ENCODE measurements at places on chromosomes 6 and 20.

- DNase-seq: no peak
Observed at GRCh38 chr6:11785415-11785773, 6.8 kb upstream of the ADTRP start.

- DNase-seq: peak; percentile 9
Observed at GRCh38 chr6:125392682-125393081, 90.9 kb upstream of the HDDC2 start.

DNA sequence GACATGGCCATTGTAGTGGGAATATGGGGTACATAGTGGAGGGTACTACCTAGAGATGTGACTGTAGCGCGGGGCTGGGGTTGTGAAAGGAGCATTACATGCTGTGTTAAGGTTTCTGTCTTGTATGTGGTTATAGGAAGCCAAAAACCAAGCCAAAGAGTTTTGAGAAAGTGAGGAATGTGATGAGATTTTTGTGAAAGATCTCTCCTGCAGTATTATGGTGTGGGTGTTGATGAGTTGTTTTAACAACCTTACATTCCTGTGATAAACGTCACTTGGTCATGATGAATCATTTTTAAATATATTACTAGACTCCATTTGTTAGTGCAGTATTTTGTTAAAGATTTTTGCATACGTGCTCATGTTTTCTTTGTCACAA, 48.9 kb downstream of the ZFAND3 start:
- DNase-seq: no peak

- no peak for DNase-seq
Observed at GRCh38 chr6:18488004-18488403, 100.9 kb downstream of the RNF144B start.

- DNase-seq: no peak
Observed at GRCh38 chr6:131023834-131024504, 39.1 kb downstream of the EPB41L2 start.

DNA sequence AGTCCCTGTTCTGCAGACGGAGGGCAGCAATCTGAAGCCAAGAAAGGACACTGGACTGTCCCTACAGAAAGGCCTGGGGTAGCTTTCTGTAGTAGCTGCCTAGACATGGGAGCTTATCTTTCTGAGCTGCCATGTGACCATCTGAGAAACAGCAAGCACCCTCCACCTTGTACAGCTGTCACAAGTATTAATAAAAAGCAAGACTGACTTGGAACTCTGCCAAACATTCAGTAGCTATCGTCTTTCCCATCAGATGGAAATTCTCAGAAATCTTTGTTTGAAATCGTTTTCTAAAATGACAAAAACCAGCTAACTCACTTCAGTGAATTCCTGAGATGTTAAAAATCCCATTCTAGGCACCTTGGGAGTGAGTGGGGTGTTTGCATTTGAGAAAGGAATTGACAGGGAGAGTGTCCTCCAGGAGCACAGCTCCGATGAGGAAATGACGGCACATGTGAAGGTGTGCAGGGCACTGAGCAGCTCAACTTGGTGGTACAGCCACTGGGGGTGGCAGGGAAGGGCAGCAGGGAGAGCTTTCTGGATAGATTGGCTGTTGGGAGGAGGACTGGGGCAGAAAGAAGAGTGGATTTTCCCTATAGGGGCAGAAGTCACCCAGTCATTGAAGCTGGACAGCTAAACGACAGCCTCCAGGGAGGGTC, 24.5 kb downstream of the ACSS1 start:
- no peak for DNase-seq

- DNase-seq: no peak
Observed at GRCh38 chr6:1228754-1229191, 83.1 kb upstream of the FOXQ1 start.

DNA sequence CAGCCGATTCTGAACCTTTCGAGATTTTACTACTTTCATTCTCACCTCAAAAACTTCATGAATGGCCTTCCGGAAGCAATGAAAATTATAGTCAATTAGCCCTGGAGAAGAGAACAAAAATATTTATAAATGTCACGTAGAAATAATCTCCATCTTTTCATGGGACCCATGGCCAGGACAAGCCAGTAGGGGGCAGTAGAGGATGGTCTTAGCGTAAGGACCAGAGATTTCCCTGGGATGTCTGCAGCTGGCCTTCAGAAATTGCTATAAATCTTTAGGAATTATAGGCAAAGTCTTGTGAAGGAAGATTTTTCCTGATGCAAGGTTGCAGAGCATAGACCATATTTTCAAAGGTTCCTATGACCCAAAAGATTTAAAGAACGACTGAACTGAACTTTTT, 15.6 kb upstream of the UBE2J1 start:
- DNase-seq: peak; percentile 77

GRCh38 chr20:58900397-58900796, 47.9 kb downstream of the GNAS start:
- DNase-seq: no peak

DNA sequence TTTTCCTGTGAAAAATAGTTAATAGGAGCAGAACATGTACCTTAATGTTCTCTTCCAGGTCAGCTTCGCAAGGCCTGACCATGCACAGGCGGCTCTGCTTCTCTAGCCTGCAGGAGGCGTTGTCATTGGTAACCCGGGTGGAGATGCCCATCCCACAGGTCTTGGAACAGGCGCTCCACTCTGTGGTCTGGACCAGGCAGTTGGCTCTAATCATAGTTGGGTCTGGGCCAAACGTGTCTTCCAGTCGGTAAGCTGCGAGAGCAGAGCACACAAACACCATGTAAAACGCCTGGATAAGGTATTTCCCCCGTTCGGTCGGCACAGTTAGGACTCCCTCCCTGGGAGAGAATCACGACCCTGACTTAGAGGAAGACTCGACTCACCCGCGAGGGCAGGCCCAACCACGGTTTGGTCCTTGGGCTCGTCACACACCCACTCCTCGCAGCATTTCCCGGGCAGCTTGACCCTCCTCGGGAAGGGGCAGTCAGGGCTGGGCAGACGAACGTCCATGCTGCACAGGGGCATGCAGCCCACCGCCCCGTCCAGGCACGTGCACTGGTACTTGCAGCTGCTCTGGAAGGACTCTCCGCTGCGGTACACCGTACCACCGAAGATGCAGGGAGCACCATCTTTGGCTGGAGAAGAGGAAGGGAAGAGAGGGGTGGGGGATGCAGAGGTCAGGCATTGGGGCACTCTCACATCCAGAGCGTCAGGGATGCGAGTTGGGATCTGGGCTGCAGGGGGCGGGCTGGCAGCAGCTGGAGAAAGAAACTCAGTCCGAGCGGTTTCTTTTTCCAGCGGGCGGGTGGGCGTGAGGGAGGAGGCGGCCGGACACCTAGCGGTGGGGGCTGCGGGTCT, 1.0 kb downstream of the CCN2 start:
- DNase-seq: no peak

GRCh38 chr20:63854069-63854765, 7.1 kb upstream of the ABHD16B start:
- DNase-seq: no peak

DNA sequence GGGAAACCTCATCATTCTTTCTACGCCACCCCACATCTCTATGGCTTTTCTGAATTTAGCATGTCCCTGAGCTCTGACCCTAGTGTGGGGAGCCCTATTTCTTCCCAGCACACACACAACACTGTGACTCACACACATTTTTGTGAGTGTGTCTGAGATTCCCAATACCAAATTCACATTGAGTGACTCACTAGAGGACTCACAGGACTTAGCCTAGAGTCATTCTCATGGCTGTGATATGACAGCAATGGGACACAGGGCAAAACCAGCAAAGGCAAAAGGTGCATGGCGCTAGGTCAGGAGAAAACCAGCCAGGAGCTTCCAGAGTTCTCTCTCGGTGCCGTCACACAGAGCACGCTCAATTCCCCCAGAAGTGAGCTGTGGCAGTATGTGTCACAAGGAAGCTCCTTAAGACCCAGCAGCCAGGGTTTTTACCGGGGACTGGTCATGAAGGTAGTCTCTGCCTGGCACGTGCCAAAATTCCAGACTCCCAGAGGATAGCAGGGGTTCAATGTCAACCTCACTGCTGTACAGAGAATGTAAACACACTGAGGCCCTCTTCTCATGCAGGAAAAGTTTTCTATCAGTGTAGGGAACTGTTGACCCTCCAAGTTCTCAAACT, 6.2 kb downstream of the CSTL1 start:
- DNase-seq: no peak

DNA sequence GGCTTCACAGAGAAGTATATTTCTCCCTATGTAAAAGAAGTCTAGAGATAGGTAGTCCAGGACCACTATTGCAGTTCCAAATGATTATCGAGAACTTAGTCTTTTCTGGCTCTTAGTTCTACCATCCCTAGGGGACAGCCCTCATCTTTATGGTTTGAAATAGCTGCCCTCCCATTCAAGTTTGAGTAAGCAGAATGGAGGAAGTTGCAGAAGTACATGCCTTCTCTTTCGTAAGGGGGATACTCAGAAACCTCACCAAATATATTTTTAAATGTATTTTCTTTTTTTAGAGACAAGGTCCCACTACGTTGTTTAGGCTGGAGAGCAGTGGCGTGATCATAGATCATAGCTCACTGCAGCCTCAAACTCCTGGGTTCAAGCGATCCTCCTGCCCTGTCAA, 236.8 kb upstream of the RREB1 start:
- no peak for DNase-seq

DNA sequence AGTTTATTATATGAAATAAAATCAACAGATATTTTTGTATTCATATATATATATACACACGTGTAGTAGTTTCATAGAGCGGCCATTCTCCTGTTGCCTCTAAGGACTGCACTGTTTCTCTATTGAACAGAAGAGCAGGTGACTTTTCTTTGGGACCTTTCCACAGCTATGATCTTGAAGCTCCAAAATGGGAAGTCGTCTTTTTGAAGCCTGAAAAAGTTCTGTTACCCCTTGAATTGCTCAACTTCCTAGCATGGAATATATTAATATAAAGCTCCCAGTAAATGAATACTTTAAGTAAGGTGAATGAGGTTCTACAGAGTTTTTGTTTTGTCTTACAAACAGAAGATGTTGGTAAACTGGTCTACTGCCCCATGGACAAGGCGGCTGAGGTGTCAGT, 42.2 kb upstream of the ADTRP start:
- no peak for DNase-seq

DNA sequence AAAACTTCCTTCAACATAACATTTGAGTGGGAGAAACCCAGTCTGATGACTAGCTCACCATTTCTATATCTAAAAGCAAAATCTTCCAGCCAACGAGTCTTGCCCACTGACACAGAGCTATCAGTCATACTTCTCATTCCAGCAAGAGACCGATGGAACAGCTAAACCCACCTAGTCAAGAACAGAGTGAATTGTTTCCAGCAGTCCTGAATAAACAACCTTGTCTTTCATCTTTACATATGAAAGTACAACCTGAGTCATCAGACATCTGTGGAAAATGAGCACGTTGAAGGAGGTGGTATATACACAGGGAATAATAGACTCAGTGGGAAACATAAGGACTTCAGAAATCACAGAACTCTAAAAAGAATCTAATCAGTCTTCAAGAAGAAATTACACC, 23.8 kb downstream of the NRSN1 start:
- no peak for DNase-seq

DNA sequence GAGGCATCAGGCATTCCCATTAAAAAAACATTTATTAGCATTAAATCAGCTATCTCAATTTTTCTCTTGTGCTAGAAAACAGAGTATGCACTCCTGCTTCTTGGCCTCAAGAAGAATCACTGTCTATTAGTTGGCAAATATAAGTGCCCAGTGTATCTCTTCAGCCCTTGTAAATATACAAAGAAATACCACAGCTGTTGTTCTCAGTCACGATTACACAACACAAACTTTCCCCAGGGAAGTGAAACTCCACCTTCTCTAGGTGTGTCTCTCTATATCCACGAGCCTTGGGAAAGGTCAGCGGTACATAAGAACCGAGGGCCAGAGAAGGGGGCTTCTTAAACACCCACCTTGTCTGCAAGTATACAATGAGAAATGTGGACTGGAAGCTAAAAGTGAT, 194.7 kb downstream of the PKHD1 start:
- DNase-seq: no peak

DNA sequence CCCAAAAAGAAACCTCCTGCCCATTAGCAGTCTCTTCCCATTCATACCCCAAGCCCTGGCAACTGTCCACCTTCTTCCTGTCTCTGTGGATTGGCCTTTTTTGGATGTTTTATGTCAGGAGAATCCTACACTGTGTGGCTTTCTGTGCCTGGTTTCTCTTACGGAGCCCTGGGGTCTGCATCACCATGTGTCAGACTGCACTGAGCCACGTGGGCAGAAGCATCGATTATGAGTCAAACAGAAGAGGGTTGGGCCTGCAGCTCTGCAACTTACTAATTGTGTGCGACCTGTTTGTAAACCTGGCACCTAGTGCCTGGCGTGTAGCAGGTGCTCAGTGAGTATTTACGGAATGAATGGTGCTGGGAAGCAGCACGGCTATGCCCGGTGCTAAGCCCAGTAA, 62.6 kb downstream of the IGF2R start:
- no peak for DNase-seq

GRCh38 chr6:25829375-25829774, 2.5 kb downstream of the SLC17A1 start:
- DNase-seq: no peak

DNA sequence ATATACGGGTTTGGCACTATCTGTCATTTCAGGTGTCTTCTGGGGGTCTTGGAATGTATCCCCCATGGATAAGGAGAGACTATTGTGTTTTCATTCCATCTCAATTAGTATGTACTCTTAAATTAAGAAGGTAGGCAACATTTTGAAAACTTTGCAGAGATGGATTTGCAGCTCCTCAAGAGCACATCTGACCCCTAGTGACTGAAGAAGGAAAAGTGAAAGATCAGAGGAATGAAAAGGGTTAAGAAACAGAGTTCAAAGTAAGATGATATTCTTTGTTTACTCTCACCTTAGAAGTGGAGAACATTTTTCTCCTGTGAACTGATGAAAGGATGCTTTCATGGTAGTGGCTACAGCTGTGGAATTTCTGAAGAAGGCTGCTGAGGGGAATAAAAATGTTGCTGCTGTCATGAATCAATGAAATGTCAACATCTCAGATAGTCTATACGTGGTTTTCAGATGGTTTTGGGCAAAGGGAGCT, 41.5 kb downstream of the SH3BGRL2 start:
- no peak for DNase-seq

GRCh38 chr6:89487864-89488263, 54.9 kb downstream of the ANKRD6 start:
- DNase-seq: no peak

Data from OCI-LY7 (cell line).